Activated T-cell treated with anti-CD3 and anti-CD28 coated beads for 48 hours (primary cell): ENCODE measurements at places on chromosomes 11 and 22.

DNA sequence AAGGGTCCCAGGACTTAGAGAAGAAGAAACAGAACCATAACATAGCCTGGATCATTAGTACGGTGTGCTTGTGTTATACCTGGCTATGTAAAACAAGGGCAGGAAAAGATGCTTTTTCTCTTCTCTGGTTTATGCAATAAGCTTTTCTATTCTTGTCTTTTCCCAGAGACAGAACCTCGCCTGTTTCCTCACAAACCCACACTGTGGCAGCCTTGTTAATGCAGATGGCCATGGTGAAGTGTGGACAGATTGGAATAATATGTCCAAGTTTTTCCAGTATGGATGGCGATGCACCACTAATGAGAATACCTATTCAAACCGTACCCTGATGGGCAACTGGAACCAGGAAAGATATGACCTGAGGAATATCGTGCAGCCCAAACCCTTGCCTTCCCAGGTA, 2.9 kb downstream of the CFAP68 start:
- DNase-seq = no peak

DNA sequence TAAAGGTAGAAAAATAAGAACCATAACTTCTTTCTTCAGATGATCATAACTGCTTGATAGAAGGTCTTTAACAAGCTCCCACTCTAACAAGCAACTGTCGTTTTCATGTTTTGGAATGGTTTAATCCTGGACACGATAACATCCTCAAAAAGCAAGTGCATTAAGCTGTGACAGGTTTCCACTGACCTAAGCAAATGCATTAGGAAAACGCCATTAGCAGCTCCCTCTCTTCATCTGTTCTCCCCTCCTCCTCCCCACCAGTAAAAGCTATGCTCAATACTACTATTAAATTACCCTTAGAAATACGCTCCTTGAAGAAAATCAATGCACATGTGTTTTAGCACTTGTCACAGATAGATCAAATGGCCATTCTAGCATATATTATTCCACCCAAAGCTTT, 729.4 kb downstream of the OPCML start:
- no peak for DNase-seq

GRCh38 chr22:19290400-19291217, 910 bp downstream of the CLTCL1 start:
- DNase-seq = no peak

- DNase-seq = no peak
Observed at GRCh38 chr11:62190011-62190410, at the start of gene SCGB1D1. TSS of gene SCGB1D1 (plus strand) at chr11:62190216. CDS start at chr11:62190285, 69 bp downstream.

GRCh38 chr22:44999687-45000086, 10.1 kb downstream of the PHF21B start:
- no peak for DNase-seq
